ENCODE measurements at places on chromosomes 5 and 9. TPM values are rescaled to one million over a fixed set of nuclear protein-coding genes. Genes with fewer than 3 reads are reported as not detected.

SNX18 gene
- total RNA-seq, result 22.2 TPM

RORB gene
- 0.09 TPM for total RNA-seq

THBS4 gene
- total RNA-seq, result 0.28 TPM

ELAVL2 gene
- 0.47 TPM for total RNA-seq

PCDHAC2 gene
- 0.34 TPM for total RNA-seq

GADD45G gene
- not detected for total RNA-seq

SLC22A4 gene
- total RNA-seq, result 4.7 TPM

EEIG1 gene
- 8.3 TPM for total RNA-seq

C9 gene
- total RNA-seq, result 0.34 TPM

EIF4E1B gene
- not detected for total RNA-seq

RANBP3L gene
- not detected for total RNA-seq

ZNF169 gene
- 4.3 TPM for total RNA-seq

OMD gene
- total RNA-seq, result 0.23 TPM

TRIM7 gene
- total RNA-seq, result 5.2 TPM

ISL1 gene
- not detected for total RNA-seq

NPM1 gene
- 1,923 TPM for total RNA-seq

IFNK gene
- total RNA-seq, result not detected

NR5A1 gene
- total RNA-seq, result not detected

COQ4 gene
- total RNA-seq, result 29.2 TPM

DMRT3 gene
- total RNA-seq, result not detected

Measured in dermis blood vessel endothelial cell (primary cell).